ENCODE measurements at places on chromosomes 6 and 20.

GRCh38 chr20:54167909-54168872, 5.6 kb downstream of the CYP24A1 start:
- peak; percentile 85 for DNase-seq

GRCh38 chr6:16031278-16031981, 97.5 kb upstream of the MYLIP start:
- DNase-seq: no peak

- DNase-seq: no peak
Observed at GRCh38 chr6:41504466-41505121, 41.6 kb upstream of the FOXP4 start.

DNA sequence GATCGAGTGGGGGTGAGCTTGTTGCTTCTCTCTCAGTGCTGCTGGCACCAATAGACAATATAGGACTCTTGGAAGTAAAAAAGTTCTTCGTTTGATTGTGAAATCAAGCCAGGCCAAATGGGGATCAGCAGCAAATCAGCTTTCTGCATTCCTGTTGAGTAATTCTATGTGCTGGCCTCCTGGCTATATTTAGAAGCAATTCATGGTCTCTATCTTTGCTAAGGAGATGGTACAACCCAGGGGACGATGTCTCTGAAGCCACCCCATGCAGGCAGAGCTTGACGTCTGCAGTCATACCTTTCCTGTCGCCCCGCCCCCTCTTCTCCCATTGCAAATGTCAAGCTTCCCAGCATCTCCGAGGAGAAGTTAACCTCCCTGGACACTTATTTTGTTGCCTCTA, 199.1 kb downstream of the SCP2D1 start:
- DNase-seq: peak; percentile 7

DNA sequence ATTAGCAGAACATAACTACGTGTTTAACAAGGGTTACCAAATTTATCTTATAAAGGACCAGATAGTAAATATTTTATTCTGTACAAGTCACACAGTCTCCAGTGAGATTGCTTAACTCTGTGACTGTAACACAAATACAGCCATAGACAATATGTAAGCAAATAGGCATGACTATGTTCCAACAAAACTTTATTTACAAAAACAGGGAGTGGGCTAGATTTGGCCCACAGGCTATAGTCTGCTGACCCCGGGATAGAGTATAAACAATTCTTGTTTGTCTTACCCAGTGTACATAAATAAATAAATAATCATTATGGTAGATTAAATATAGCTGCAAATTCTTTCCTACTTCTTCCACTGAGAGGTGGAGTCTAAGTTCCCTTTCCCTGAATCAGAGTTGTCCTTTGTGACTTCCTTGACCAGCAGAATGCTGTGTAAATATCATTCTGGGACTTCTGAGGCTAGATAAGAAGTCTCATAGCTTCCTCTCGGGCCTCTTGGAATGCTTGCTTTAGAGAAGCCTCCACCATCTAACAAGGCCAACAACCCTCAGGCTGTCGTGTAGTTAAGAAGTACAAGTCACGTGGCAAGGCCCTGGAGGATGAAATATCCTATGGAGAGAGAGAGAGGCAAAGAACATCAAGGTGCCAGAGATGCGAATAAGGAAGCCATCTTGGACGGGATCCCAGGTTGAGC, 59.1 kb upstream of the TMEM244 start:
- DNase-seq: peak; percentile 12

- no peak for DNase-seq
Observed at GRCh38 chr6:111192911-111193555, 105.7 kb downstream of the SLC16A10 start.

- no peak for DNase-seq
Observed at GRCh38 chr20:15056246-15056645, 718.8 kb upstream of the FLRT3 start.

DNA sequence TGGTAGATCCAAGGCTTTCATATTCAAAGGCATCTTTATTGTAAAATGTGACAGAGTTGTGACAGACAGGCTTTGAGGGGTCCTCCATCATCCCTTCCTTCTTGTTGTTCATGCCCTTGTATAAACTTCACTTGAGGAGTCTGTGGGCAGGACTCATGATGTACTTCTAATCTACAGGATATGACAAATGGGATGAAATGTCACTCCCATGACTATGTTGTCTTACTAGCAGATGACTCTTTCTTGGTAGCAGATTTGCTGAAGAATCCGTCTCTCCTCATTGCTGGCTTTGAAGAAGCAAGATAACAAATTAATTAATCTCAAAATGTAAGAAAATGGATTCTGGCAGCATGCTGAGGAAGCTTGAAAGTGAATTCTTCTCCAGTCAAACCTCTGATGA, 566.1 kb downstream of the TFAP2B start:
- DNase-seq: peak; percentile 10

DNA sequence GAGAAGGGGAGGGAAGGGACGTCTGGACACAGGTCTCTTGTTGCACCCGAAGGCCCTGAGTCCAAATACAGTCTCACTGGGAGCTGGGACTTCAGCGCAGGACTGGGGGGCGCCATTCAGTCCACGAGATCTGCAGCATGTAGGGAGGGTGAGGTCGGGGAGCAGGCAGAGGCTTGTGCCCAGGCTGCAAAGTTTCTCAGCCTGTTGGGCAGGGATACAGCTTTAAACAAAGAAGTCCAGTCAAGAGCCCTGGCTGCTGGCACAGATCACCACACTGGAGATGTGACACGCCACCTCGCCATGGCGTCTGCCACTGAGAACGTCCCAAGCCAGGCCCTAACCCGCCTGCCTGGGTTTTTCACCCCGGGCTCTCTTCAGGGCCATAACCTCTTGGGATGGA, 256.6 kb downstream of the DLL1 start:
- no peak for DNase-seq
